ENCODE measurements at places on chromosomes 7 and 10.

DNA sequence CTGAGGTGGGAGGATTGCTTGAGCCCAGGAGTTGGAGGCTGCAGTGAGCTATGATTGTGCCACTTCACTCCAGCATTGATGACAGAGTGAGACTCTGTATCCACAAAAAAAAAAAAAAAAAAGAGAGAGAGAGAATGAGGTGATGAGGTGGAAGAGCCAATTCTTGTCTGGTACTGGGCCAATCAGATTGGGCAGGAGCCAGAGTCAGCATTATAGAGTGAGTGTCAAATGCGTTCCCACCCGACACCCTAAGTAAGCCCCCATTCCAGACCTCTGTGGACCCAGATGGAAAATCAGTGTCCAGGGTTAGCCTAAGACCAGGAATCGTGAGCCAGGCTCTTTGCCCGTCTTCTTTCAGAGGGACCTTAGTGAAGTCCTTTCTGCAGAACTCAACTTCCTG is 83.9 kb downstream of the WIPF3 start:
- no peak for DNase-seq

- DNase-seq, result no peak
Observed at GRCh38 chr7:3650844-3651243, 349.8 kb downstream of the SDK1 start.

- no peak for DNase-seq
Observed at GRCh38 chr10:67609996-67610793, 85.8 kb downstream of the CTNNA3 start.

DNA sequence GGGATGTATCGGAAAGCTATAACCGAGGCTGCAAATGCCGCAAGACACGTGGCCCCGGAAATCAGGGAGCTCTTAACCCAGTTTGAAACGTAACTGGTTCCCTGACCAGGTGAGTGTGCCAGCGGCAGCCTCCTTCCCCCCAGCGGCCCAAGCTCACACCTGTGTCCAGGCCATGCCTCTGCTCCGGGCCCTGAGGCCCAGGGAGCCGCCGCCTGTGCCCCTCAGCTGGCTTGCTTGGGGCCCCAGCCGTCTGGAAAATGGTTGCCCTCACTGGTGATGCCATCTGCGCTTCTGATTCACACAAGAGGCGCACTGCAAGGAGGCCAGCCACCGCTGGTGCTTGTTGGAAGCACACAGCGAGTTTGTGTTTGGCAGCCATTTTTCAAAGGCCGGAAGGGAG is 9.2 kb downstream of the PWWP2B start:
- no peak for DNase-seq

All from effector CD4-positive, alpha-beta T cell (primary cell).